ENCODE measurements at places on chromosomes 13 and 19. TPM values are rescaled to one million over a fixed set of nuclear protein-coding genes. Genes with fewer than 3 reads are reported as not detected.

DNA sequence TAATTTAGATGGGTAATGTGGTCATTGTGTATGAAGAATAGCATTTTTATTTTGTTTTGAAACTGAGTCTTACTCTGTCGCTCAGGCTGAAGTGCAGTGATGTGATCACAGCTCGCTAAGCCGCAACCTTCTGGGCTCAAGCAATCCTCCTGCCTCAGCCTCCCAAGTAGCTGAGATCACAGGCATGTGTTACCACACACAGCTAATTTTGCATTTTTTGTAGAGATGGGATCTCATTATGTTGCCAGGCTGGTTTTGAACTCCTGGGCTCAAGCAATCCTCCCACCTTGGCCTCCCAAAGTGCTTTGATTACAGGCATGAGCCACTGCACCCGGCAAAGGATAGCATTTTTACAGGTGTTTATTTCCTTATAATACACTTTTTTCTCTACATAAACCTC lies 36.6 kb downstream of the SERTM1 start:
- H3K4me3 ChIP-seq: no peak overlapping the region
- DNase-seq: no peak
- H3K36me3 ChIP-seq: no peaks in the 10 kb centered on the region
- H3K4me1 ChIP-seq: no peaks in the 10 kb centered on the region
- no peak overlapping the region for H3K27ac ChIP-seq

DNA sequence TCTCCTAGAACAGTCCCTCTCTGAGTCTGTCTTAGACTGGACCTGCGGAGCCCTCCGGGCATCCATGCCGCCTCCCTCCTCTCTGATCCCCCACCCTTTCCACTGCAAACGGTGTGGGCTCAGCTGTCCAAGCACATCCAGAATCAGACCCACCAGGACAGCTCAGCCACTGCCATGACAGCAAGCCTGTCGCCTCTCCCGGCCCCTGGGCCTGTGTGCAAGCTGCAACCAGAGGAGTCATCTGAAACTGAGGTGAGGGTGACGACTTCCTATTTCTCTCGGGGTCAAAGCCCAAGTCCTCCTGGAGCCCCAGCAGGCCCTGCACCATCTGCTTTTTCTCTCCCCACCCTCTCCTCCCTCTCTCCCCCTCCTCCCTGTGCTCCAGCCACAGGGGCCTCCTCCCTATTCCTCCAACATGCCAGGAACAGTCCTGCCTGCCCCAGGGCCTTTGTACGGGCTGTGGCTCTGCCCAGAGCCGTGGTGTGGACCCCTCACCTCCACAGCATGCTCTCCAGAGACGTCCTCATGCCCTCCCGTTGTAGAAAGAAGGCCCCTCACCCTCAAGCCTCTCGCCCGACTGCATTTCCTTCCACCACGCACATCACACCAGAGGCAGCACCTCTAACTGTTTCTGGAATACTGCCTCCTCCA lies 23.5 kb upstream of the MYDGF start:
- no peak overlapping the region for H3K4me3 ChIP-seq
- H3K4me1 ChIP-seq: peaks cover 3% of the 10 kb centered on the region
- H3K27me3 ChIP-seq: no peaks in the 10 kb centered on the region
- peak overlapping the region; percentile 39 for H3K27ac ChIP-seq
- no peak for DNase-seq

The TMEM221 gene
- total RNA-seq: 0.39 TPM

- H3K4me1 ChIP-seq: no peaks in the 10 kb centered on the region
- H3K27ac ChIP-seq: no peak overlapping the region
- DNase-seq: no peak
- H3K4me3 ChIP-seq: no peak overlapping the region
Observed at GRCh38 chr13:38321654-38322053, 28.0 kb upstream of the UFM1 start.

The CEACAM7 gene
- not detected for total RNA-seq

DNA sequence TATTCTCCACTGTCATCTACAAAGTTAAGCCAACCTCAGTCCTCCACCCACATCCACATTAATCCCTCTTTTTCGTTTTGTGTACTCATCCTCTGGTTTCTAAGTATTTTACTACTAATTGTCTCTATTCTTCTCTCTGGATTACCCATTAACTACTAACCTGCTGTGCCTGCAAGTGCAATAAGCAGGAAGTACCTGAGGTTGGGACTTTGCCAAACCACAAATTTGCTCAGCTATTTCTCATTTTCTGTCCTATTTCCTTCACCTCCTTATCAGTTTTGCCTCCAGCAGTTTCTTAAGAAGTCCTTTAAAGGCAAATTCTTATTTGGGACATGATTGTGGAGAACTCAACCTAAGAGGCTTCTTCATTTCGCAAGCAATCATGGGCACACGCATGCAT lies 1708.9 kb downstream of the SLITRK5 start:
- no peaks in the 10 kb centered on the region for H3K27me3 ChIP-seq
- no peak for DNase-seq
- no peaks in the 10 kb centered on the region for H3K4me1 ChIP-seq
- H3K27ac ChIP-seq: no peak overlapping the region
- no peak overlapping the region for H3K4me3 ChIP-seq
- no peaks in the 10 kb centered on the region for H3K36me3 ChIP-seq

DNA sequence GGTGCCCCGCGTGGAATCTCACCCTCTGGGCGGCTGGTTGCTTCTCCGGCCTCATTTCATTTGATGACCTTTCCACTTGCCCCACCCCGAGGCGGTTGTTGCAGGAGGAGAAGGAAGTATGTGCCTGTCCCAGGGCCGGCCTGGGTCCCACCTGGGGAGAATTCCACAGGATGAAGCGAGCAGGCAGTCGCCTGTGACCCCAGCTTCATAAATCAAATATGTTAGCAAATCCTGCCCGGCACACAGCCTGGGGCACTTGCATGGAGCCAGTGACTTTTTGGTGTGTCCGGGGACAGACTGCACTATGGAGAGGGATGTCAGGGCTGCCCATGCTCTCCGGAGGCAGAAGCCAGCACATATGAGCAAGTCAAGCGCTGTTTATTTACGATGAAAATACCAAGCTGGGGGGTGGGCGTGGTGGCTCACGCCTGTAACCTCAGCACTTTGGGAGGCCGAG lies 19.7 kb upstream of the ZBTB7A start:
- no peak for DNase-seq
- H3K27ac ChIP-seq: no peak overlapping the region
- no peak overlapping the region for H3K4me3 ChIP-seq
- no peaks in the 10 kb centered on the region for H3K27me3 ChIP-seq
- no peaks in the 10 kb centered on the region for H3K36me3 ChIP-seq

The KLK4 gene
- total RNA-seq: not detected

The SLC1A5 gene
- 104 TPM for total RNA-seq

DNA sequence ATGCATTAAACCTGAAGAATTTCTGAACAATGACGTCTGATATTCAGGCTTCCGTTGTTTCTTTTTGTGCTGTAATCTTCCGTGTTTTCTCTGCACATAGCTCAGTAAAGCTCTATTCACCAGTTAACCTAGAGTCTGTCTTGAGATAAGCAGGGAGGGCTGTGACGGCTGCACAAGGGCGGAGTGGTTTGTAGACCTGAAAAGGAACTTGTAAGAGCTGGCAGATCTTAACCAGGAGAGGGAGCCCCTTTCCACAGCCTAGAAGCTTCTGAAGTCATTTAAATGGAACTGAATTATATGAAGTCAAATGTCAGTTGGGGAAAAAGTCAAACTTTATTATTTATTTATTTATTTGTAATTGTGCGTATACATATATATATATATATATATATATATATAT lies 27.5 kb downstream of the DPRX start:
- H3K36me3 ChIP-seq: no peaks in the 10 kb centered on the region
- H3K27me3 ChIP-seq: no peaks in the 10 kb centered on the region
- H3K4me1 ChIP-seq: peaks cover 4% of the 10 kb centered on the region
- H3K27ac ChIP-seq: peak overlapping the region; percentile 49
- peak; percentile 10 for DNase-seq
- no peak overlapping the region for H3K4me3 ChIP-seq

- H3K27ac ChIP-seq: no peak overlapping the region
- H3K4me3 ChIP-seq: no peak overlapping the region
- DNase-seq: no peak
- H3K27me3 ChIP-seq: no peaks in the 10 kb centered on the region
- H3K4me1 ChIP-seq: no peaks in the 10 kb centered on the region
Observed at GRCh38 chr13:44300895-44301638, 72.6 kb upstream of the SERP2 start.

GRCh38 chr19:35417713-35418534 lies 30.1 kb upstream of the FFAR2 start:
- no peaks in the 10 kb centered on the region for H3K4me1 ChIP-seq
- H3K36me3 ChIP-seq: no peaks in the 10 kb centered on the region
- no peak overlapping the region for H3K4me3 ChIP-seq
- no peak overlapping the region for H3K27ac ChIP-seq
- no peak for DNase-seq
- H3K27me3 ChIP-seq: peaks cover 14% of the 10 kb centered on the region

GRCh38 chr19:827710-828321 lies at the start of gene AZU1:
TSS of gene AZU1 (plus strand) at chr19:827837. CDS start at chr19:827847, 10 bp downstream.
- H3K27ac ChIP-seq: no peak within 1 kb of the TSS
- H3K36me3 ChIP-seq: no peaks in the 10 kb centered on the region
- DNase-seq: no peak
- H3K4me3 ChIP-seq: no peak within 1 kb of the TSS
- no peaks in the 10 kb centered on the region for H3K27me3 ChIP-seq

All from Panc1 (cell line).